ENCODE measurements at places on chromosomes 1 and 21.
A peak's percentile ranks its signal among the peaks of the same experiment; 100 is the strongest.

DNA sequence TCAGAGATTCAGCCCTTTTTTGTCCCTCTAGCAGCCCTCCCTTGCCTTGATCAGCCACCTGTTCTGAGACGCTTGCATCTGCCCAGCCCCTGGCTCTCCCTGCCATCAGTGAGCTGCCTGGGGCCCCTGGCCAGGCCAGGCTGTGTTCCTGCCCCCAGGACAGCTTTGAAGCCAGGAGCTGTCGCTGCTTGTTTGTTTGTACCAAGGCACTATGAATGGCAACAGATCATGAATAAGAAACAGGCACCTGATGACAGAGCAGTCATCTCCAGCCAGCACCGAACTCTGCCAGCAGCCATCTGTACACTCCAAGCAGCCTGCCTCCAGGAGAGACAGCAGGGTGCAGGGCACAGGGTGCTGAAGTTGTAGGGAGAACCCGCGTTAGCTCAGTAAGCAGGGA lies 8.1 kb upstream of the VWA5B1 start:
- peaks cover 2% of the 10 kb centered on the region for H3K27me3 ChIP-seq
- no peaks in the 10 kb centered on the region for H3K36me3 ChIP-seq
- H3K4me3 ChIP-seq: no peak overlapping the region
- no peak for DNase-seq
- no peaks in the 10 kb centered on the region for H3K4me1 ChIP-seq

GRCh38 chr1:9700340-9700739 lies 48.8 kb downstream of the PIK3CD start:
- peak overlapping the region; percentile 45 for H3K27ac ChIP-seq
- no peaks in the 10 kb centered on the region for H3K27me3 ChIP-seq
- peaks cover 15% of the 10 kb centered on the region for H3K4me1 ChIP-seq
- H3K36me3 ChIP-seq: peaks cover 4% of the 10 kb centered on the region
- no peak for DNase-seq
- H3K4me3 ChIP-seq: no peak overlapping the region

GRCh38 chr1:184049836-184050468 lies 1.6 kb upstream of the TSEN15 start:
- no peaks in the 10 kb centered on the region for H3K27me3 ChIP-seq
- H3K27ac ChIP-seq: peak overlapping the region; percentile 99
- no peak overlapping the region for H3K4me3 ChIP-seq
- peaks cover 32% of the 10 kb centered on the region for H3K4me1 ChIP-seq

- no peak for DNase-seq
- H3K36me3 ChIP-seq: no peaks in the 10 kb centered on the region
- peaks cover under 1% of the 10 kb centered on the region for H3K27me3 ChIP-seq
These were observed 3.9 kb upstream of the MMEL1 start for GRCh38 chr1:2636733-2637132.

DNA sequence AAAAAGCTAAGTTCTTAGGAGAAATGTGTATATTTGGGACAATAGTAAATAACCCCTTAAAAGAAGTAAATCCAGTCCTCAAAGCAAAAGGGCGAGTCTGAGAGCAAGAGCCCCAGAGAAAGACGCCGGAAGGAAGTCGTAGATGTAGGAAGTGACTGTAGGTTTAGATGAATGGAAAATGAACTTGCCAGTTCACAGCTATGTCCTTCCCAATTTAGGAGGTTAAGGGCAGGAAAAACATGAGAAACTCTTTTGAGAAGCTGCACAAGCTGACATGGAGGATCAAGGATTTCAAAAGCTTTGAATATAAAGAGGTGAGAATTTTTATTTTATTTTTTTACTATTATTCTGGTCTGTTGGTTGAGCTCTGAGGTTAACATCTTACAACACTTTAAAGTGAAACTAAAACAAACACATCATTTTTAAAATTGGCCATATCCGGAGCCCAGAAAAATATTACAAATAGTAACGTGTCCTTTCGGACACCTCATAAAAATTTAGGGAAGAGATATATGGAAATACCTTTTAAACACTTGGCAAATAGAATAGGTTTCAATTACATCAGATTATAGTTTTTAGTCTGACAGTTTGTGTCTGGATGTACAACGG lies 1178.6 kb downstream of the MRPL39 start:
- H3K27ac ChIP-seq: no peak overlapping the region
- no peak overlapping the region for H3K4me3 ChIP-seq
- H3K27me3 ChIP-seq: no peaks in the 10 kb centered on the region
- H3K36me3 ChIP-seq: no peaks in the 10 kb centered on the region
- H3K4me1 ChIP-seq: no peaks in the 10 kb centered on the region

GRCh38 chr1:103435443-103435842 lies 90.1 kb upstream of the RNPC3 start:
- no peak overlapping the region for H3K27ac ChIP-seq
- no peaks in the 10 kb centered on the region for H3K27me3 ChIP-seq
- no peak for DNase-seq
- no peak overlapping the region for H3K4me3 ChIP-seq
- no peaks in the 10 kb centered on the region for H3K36me3 ChIP-seq
- H3K4me1 ChIP-seq: peaks cover 9% of the 10 kb centered on the region

DNA sequence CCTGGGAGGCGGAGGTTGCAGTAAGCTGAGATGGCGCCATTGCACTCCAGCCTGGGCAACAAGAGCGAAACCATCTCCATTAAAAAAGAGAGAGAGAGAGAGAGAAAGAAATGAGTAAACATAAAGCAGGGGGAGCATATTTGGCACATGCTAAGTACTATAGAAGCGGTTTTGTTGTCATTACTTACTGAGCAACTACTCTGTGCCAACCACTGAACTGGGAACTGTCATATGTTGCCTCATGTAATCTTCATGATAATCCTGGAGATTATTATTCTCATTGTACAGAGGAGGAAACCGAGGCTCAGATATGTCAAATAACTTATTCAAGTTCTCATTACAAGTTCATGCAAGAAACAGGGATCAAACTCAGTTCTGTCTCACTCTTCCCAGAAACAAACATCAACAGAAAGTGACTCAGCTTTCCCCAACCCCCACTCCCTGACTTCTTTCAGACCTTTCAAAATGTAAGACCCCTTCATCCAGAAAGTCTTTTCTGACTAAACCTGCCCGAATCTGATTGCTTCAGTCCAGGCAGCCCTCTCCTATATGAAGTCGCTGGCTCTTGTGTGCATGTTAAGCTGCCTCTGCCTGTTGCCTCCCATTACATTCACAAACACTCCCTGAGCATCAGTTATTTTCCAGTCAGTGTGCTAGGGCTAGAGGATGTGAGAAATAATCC lies 23.5 kb downstream of the LAMB3 start:
- H3K4me1 ChIP-seq: peaks cover 15% of the 10 kb centered on the region
- DNase-seq: no peak
- no peak overlapping the region for H3K27ac ChIP-seq
- no peaks in the 10 kb centered on the region for H3K27me3 ChIP-seq

- H3K4me1 ChIP-seq: peaks cover 16% of the 10 kb centered on the region
- H3K36me3 ChIP-seq: no peaks in the 10 kb centered on the region
- no peaks in the 10 kb centered on the region for H3K27me3 ChIP-seq
- H3K27ac ChIP-seq: peak overlapping the region; percentile 69
These were observed 16.8 kb downstream of the GNG4 start for GRCh38 chr1:235632506-235633401.

DNA sequence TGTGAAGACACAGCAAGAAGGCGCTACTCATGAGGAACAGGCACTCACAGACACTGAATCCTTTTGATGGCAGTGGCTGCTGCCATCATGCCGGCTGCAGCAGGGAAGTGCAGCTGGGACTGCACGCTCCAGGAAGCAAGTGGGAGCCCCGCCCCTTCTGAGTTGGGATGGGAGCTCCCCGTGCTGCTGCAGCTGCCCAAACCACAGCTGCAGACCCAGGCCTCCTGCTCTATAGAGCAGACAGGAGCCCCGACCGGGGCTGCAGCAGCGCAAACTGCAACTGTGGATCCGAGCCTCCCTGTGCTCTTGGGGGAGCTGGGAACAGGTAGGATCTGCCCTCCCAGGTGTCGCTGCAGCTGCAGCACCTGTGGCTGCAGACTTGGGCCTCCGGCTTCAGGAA lies 65.2 kb upstream of the MARK1 start:
- H3K27ac ChIP-seq: no peak overlapping the region
- H3K36me3 ChIP-seq: no peaks in the 10 kb centered on the region
- DNase-seq: no peak
- H3K27me3 ChIP-seq: no peaks in the 10 kb centered on the region

GRCh38 chr21:25995278-25995677 lies 175.3 kb downstream of the APP start:
- DNase-seq: no peak
- H3K4me3 ChIP-seq: no peak overlapping the region
- peaks cover 43% of the 10 kb centered on the region for H3K36me3 ChIP-seq
- H3K27me3 ChIP-seq: no peaks in the 10 kb centered on the region
- H3K27ac ChIP-seq: no peak overlapping the region

- no peak for DNase-seq
- H3K36me3 ChIP-seq: no peaks in the 10 kb centered on the region
- no peak overlapping the region for H3K4me3 ChIP-seq
- H3K4me1 ChIP-seq: no peaks in the 10 kb centered on the region
These were observed 58.9 kb downstream of the ATP1A1 start for GRCh38 chr1:116431870-116432500.

DNA sequence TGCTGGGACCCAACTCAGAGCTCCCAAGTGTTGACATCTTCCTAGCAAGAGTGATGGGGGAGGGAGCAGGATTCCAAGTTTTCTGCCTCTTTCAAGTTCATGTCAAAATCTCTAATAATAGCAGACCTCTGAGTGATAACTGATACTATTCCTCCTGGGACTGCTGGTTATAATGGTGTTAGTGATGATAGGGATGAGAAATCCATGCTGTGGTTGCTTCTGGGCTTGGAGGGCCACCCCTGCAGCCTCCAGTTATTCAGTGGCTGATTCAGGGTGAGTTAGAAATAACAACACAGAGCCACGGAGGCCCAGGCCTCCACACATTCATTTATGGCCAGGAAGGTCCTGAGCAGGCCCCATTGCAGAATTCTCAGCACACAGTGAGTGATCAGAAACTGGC lies 40.6 kb upstream of the ARTN start:
- DNase-seq: no peak
- H3K27ac ChIP-seq: no peak overlapping the region
- no peak overlapping the region for H3K4me3 ChIP-seq
- peaks cover 12% of the 10 kb centered on the region for H3K4me1 ChIP-seq

GRCh38 chr1:168709405-168710363 lies 19.3 kb downstream of the DPT start:
- H3K4me3 ChIP-seq: peak overlapping the region; percentile 41
- no peak for DNase-seq
- H3K27me3 ChIP-seq: no peaks in the 10 kb centered on the region
- H3K27ac ChIP-seq: peak overlapping the region; percentile 97
- H3K4me1 ChIP-seq: peaks cover 32% of the 10 kb centered on the region
- H3K36me3 ChIP-seq: no peaks in the 10 kb centered on the region

- peaks cover 13% of the 10 kb centered on the region for H3K4me1 ChIP-seq
- H3K4me3 ChIP-seq: no peak overlapping the region
- no peaks in the 10 kb centered on the region for H3K27me3 ChIP-seq
- no peak for DNase-seq
These were observed 2.2 kb downstream of the PAQR6 start for GRCh38 chr1:156245451-156246232.

DNA sequence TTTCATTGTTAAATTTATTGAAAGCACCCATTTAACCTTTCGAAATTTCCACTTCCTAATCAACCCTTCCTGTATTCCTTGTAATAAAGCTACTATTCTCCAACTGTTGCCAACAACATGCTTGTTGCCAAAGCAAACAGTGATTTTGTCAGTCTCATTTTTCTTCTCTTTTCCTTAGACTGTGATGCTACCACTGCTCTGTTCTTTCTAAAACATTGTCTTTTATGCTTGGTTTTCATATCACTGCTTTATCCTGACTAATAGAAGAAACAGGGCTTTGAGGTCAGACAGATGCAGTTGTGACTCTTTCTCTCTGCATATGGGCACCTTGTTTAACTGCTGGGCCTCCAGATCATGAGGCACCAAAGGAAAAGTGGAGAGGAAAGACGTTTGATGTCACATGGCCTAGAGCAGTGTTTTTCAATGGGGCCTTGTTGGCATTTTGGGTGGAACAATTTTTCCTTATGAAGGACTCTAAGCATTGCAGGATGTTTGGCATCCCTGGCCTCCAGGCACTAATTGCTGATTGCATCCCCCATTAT lies 56.1 kb downstream of the HMCN1 start:
- H3K36me3 ChIP-seq: no peaks in the 10 kb centered on the region
- H3K27me3 ChIP-seq: no peaks in the 10 kb centered on the region
- peak overlapping the region; percentile 88 for H3K27ac ChIP-seq
- DNase-seq: no peak
- H3K4me1 ChIP-seq: peaks cover 66% of the 10 kb centered on the region
- H3K4me3 ChIP-seq: no peak overlapping the region

DNA sequence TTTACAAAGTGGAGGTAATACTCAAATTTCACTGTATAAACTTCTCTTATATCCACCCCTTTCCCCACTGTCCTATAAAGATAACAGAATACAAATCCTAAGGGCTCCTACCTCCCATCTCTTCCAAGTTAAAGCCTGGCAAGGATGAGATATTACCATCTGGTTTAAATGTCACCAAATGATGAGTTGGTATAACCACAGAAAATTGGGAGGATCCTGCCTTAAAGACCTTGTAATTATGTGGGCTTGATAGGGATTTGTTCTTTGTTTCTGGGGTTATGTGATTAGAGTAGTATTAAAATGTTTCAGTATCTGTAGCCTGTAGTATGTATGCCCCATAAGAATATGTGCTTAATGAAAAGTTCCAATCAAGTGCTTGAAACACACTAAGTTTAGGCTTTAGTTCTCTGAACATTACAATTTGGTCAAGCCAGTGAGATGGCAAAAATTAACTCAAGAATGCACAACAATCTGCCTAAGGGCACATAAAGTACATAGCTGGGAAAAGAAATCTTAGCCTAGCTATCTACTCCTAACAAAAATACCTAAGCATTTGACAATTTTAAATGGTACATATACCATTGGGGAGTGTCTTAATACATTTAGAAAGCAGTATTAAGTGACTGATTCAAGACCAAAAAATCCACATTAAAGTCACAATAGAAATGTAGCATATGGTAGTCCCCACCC lies 14.0 kb downstream of the KDM5B start:
- DNase-seq: no peak
- H3K27me3 ChIP-seq: no peaks in the 10 kb centered on the region
- H3K36me3 ChIP-seq: no peaks in the 10 kb centered on the region
- peaks cover 19% of the 10 kb centered on the region for H3K4me1 ChIP-seq
- H3K4me3 ChIP-seq: no peak overlapping the region
- H3K27ac ChIP-seq: no peak overlapping the region

- no peak for DNase-seq
- no peak overlapping the region for H3K4me3 ChIP-seq
- H3K27me3 ChIP-seq: no peaks in the 10 kb centered on the region
- peaks cover 7% of the 10 kb centered on the region for H3K4me1 ChIP-seq
- no peak overlapping the region for H3K27ac ChIP-seq
- H3K36me3 ChIP-seq: peaks cover 40% of the 10 kb centered on the region
These were observed 41.5 kb upstream of the METTL18 start for GRCh38 chr1:169836198-169836597.

- no peaks in the 10 kb centered on the region for H3K4me1 ChIP-seq
- H3K27ac ChIP-seq: no peak overlapping the region
- no peak for DNase-seq
- peaks cover 20% of the 10 kb centered on the region for H3K36me3 ChIP-seq
- H3K27me3 ChIP-seq: no peaks in the 10 kb centered on the region
- H3K4me3 ChIP-seq: no peak overlapping the region
These were observed 68.2 kb downstream of the ERO1B start for GRCh38 chr1:236213534-236213933.

Data from osteocyte (in vitro differentiated cells).